Amniotic stem cell (primary cell): ENCODE measurements at places on chromosomes 16 and 17.

- DNase-seq: no peak
Observed at GRCh38 chr16:87380881-87381280, 2.7 kb downstream of the FBXO31 start.

DNA sequence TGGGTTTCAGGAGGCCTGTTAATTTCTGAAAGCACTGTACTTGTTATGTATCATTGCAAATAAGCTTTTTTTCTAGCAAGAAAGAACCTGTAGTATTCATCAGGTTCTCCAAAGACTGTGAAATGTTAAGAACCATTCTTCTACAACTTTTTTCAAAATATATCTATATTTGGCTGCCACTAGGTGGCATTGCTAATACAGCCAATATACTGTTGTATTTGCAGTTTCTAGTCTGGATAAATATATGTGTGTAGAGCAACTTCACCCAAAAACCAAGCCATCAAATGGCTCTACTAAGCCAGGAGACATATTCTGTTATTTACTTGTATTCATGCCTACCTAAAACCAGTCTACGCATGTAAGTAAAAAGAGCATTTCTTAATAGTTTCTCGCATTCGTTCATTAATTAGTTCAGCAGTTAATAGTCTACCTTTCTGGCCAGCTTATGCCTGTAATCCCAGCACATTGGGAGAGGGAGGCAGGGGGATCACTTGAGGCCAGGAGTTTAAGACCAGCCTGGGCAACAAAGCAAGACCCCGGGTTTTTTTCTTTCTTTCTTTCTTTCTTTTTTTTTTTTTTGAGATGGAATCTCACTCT, 39.5 kb downstream of the VMP1 start:
- DNase-seq: no peak

- DNase-seq: peak; percentile 88
Observed at GRCh38 chr17:50177983-50178834, 12.4 kb downstream of the SGCA start.

GRCh38 chr16:81637336-81638235, 141.5 kb upstream of the PLCG2 start:
- no peak for DNase-seq

DNA sequence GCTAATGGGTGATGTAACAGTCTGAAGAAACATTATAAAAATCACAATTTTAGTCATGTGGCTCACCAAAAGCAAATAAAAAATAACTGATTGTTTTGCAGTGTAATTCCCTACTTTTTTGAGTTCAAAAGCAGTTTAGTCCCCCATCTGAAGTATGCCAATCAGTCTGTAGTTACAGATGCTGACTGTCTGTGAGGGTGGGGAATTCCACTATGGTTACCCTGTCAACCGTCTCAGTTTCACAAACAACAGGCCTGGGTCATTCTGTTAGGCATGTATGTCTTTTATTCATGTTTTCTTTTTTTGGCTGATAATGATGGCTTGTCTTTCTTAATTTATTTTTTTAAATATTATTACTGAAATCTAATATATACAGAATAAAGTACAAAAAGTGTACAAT, 69.3 kb downstream of the STXBP4 start:
- no peak for DNase-seq

DNA sequence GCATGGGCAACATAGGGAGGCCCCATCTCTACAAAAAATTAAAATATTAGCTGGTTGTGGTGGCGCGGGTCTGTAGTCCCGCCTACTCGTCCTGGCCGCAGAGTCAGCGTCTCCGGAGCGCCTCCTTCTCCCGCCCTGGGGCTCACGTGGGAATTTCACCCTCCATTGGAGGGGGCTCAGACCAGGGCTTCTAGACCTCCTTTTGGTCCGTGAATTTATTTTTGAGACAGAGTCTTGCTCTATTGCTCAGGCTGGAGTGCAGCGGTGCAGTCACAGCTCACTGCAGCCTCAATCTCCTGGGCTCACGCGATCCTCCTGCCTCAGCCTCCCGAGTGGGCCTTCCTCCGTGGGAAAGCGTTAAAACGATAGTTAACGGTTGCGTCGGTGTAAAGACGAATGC, 394 bp upstream of the NME4 start:
- peak; percentile 7 for DNase-seq

DNA sequence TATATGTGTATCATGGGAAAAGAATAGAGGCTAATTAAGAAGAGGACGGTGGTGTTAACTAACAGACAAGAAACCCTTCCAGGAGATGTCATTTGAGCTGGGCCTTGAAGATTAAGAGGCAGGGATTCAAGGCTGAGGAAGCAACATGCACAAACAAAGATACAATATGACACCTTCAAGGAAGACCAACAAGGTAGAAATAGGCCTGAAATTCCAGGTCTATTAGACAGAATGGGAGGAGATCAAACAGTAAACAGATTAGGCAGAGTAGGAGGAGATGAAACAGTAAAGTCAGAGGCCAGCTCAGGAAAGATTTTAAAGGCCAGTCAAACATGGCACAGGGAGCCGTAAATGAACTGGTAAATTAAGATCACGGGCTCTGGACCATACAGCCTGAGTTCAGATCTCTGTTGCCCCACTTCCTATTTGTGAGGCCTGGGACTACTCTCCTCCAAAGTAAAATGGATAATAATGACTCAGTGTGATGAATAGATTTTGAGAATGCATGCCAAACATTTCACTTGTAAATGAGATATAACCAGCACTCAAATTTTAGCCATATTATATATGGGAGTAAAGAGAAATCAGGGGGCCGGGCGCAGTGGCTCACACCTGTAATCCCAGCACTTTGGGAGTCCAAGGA, 38.9 kb downstream of the USP31 start:
- no peak for DNase-seq

GRCh38 chr17:81115749-81116464, 49.4 kb upstream of the PVALEF start:
- no peak for DNase-seq

GRCh38 chr17:13981881-13982280, 87.4 kb upstream of the COX10 start:
- DNase-seq: no peak

- DNase-seq: no peak
Observed at GRCh38 chr17:74839990-74840852, 19.5 kb downstream of the GRIN2C start.

DNA sequence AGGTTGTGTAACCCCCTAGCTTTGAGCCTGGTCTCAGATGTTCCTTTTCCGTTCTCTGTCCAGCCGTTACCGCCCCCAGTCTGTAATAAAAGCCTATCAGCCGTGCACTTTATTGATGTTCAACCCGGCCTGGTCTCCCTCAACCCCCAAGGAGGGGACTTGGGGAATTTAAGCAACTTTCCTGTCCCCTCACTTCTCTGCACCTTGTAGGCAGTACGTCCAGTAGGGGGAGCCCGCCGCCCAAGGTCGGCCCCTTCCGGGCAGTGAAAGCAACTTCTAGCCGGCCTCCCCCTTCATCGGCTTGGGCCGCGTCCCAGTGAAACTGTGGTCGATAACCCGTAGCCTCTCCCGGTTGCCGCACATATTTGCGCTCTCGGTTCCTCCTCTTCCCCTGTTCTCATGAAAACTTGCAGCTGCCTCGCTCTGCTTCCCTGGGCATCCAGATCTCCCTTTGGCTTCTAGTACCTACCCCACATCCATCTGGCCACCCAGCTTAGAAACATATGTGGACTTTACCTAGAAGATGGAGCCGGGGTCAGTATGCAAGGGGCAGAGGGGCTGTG, 7.9 kb downstream of the PNPO start:
- peak; percentile 19 for DNase-seq

DNA sequence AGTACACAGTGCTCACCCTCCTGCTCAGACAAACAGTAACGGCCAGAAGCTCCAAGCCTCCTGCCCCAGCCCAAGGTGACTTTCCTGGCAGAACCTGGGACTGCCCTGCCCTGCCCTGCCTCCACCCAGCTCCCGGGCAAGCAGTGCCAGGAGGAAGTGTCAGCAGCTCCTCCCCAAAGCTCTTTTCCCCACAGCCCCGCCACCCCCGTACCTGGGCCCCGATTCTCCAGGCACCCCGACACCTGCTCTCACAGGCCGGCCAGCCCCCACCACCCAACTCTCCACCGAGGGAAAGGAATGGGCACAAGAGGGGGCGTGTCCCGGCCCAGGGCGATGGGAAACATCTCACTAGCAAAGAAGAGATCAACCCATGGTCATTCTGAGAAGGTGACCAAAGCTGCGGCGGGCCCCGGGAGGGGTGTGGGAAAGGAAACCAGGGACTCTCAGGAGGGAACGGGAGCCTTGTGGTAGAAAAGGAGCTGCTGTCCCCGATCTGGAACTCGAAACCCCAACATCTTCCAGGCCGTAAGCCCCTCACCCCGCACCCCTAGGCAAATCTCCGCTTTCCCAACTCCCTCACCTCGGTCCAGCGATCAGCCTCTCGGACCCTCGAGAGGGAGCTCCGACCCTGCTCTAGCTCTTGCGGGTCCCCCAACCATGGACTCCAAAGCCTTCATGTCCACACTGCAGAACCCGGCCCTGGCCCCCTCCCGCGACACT, 1.2 kb downstream of the BCAR1 start:
- DNase-seq: no peak

DNA sequence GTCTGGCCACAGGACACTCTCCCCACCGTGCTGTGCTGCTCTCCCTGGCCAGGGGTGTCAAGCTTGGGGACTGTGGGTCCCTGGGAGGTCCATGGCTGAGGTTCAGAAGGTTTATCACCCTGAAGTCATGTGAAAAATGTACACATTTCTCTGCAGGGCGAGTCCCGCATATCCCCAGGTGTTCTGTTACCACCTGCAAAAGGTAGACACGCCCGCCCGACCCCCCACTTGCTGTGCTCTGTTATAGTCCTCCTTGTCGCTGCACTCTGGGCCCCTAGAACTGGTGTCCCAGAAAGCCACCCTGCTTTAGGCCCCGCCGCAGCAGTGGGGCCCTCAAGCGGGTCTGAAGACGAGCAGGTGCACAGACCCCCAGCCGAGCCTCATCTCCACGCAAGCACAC, 11.8 kb downstream of the JPT2 start:
- no peak for DNase-seq

- DNase-seq: no peak
Observed at GRCh38 chr17:1732833-1733321, 8.4 kb downstream of the WDR81 start.

DNA sequence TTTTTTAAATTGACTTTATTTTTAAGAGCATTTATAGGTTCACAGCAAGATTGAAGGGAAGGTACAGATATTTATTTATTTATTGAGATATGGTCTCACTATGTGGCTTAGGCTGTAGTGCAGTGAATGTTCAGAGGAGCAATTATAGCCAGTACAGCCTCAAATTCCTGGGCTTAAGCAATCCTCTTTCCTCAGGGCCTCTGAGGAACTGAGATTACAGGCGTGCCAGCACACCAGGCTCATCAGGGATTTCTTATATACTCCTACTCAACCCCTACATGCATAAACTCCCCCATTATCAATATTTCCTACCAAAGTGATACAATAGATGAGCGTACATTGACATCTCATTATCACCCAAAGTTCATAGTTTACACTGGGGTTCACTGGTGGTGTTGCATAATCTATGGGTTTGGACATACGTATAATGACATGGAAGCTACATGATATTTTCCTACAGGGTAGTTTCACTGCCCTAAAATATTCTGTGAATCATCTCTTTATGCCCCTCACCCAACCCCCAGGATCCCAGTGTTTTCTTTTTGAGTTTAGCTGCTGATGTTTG, 33.5 kb downstream of the HS3ST3B1 start:
- DNase-seq: no peak

- DNase-seq: no peak
Observed at GRCh38 chr17:72119873-72120641, 763 bp upstream of the SOX9 start.

DNA sequence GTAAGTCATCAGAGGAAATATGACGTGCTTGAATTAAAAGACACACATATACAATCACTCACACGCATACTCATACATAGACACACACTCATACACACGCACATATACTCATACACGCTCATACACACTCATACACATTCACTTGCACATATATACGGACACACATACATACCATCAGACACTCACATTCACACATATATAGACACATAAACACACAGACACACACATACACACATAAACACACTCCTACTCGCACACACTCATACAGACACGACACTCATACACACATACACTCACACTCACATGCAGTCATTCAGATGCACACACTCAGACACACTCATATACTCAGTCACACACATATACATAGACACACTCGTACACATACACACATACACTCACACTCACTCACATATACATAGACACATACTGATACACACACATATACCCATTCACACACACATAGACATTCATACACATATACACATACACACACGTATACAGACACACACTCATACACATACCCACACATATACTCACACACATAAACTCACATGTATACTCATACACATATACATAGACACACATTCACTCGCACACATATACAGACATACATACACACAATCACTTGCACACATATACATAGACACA, 24.9 kb upstream of the NUDT16L1 start:
- no peak for DNase-seq

DNA sequence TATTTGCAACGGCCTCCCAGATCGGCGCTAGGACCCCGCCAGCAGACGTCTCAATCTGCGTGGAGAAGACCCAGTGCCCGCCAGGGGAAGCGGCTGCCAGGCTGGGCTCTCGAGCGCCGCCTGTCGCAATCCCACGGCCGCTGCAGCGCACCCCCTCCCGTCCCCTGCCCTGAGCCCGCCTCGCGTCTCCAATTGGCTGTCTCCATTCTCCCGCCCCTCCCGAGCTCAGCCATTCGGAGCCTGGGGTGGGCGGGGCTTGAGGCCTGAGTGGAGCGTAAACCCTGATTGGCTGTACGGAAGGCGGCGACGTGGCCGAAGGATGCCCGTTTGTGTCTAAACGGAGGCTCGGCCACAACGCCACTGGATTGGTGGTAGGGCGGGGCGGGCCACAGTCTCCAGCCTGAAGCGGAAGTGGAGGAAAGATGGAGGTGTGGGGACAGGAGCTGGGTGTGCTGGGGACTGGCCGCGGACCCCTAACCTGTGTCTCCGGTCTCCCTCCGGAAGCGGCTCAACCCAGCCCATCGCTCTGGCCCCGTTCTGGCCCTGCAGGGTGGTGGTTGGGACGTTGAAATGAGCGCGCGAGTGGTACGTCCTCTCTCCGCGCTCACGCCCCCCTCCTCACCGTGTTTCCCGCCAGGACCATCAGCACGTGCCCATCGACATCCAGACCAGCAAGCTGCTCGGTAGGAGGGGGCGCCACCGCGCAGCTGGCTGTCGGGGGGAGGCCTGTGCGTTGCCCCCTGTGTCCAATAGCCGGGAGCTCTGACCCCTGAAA, at the start of gene CDK5RAP3:
Gene CDK5RAP3, plus strand, starts transcription at position 389 of the 775 bp plus-strand sequence. Its CDS starts 34 bp downstream, at position 423.
- peak; percentile 99 for DNase-seq

GRCh38 chr16:49526860-49527365, 153.3 kb downstream of the C16orf78 start:
- no peak for DNase-seq

DNA sequence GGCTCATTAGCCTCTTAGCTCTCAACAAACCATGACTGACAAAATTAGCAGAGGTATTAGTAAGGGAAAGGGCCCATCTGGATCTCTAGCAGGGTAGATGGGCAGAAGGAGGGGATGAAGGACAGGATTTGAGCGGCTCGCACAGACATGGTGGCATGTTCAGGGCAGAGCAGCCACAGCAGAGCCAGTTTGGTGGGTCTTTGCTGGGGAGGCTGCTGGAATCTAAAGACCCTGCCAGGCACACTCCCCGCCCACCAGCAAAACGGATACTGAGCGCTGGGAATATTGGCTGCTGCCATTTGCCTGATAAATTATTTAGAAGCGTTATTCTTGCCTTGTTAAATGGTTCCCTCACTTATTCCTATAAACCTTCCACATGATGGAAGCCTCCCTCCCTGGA, 20.7 kb upstream of the NAT9 start:
- no peak for DNase-seq

GRCh38 chr16:6252541-6252940, 1080.1 kb upstream of the RBFOX1 start:
- DNase-seq: no peak
